Epithelial cell of proximal tubule (primary cell): ENCODE measurements at places on chromosomes 16 and 17.

DNA sequence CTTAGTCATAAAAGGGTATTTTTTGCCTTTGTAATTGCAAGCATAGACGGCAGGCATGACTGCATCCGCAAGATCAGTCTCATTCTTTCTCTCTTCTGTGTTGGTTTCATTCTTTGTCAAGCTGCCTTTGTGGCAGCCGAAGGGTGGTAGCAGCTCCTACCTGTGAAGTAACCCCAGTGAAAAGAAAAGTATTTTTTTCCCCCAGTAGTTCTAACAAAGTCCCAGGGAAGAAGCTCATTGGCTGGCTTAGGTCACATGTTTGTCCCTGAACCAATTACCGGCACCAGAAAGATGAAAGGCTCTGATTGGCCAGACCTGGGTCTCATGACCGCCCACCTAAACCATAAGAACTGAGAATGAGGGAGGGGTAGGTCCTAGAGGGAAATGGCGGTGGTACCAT, 110.7 kb downstream of the RAP1GAP2 start:
- no peak for DNase-seq

DNA sequence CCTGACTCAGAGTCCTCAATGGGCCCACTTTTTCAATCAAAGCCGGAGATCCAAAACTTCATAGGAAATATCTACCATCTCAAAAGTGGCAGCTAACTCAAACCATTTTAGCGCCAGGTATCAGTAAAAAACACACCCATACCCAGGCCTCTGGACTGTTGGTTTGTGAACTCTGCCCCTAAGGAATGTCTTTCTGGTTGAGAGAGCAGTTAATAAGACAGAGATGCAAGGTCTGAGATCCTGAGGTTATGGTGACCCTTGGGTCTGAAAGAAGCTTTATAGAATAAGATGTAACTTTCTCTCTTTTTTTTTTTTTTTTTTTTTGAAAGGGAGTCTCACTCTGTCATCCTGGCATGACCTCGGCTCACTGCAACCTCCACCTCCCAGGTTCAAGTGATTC, 350.5 kb downstream of the SOX9 start:
- DNase-seq: peak; percentile 53

GRCh38 chr17:19305761-19306159, 56.8 kb downstream of the B9D1 start:
- DNase-seq: no peak

GRCh38 chr16:10989559-10989958, 45.2 kb downstream of the CLEC16A start:
- DNase-seq: no peak

DNA sequence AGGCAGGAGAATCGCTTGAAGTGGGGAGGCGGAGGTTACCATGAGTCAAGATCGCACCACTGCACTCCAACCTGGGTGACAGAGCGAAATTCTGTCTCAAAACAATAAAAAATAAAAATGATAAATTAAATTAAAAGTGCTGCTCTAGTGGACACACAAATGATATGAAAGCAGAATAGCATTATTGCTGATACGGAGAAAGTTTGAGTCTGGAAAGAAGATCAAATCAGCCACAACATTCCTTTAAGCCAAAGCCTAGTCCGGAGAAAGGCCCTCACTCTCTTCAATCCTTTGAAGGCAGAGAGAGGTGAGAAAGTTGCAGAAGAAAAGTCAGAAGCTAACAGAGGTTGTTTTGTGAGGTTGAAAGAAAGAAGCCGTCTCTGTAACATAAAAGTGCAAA, 15.1 kb upstream of the CSF3 start:
- no peak for DNase-seq

DNA sequence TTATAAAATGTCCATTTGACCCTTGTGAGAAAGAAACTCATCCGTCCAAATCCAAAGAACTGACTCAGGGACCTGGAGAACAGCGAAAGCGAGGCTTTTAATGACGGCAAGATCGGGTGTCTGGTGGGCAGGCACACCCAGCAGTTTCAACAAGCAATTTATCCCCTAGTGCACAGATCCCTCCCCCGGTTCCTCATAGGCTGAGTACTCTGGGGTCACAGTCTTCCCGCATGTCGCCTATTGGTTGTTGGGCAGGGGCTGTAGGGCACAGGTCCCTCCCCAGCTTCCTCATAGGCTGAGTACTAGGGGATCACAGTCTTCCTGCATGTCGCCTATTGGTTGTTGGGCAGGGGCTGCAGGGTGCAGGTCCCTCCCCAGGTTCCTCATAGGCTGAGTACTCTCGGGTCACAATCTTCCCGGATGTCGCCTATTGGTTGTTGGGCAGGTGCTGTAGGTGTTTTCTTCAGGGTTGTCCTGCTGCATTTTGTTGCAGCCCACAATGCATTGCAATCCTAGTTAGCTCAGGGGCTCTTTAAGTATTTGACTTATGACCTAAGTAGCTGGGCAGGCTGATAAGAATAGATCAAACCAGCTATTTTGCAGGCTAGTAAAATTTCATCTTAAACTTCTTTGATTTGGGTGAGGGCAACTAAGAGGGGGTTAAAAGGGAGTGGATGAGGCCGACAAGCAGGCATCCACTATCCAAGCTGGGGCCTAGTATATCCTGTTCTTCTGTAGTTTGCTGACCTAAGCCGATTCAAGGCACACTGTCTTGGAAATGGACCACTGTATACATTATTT, 3.6 kb upstream of the UTS2R start:
- no peak for DNase-seq

DNA sequence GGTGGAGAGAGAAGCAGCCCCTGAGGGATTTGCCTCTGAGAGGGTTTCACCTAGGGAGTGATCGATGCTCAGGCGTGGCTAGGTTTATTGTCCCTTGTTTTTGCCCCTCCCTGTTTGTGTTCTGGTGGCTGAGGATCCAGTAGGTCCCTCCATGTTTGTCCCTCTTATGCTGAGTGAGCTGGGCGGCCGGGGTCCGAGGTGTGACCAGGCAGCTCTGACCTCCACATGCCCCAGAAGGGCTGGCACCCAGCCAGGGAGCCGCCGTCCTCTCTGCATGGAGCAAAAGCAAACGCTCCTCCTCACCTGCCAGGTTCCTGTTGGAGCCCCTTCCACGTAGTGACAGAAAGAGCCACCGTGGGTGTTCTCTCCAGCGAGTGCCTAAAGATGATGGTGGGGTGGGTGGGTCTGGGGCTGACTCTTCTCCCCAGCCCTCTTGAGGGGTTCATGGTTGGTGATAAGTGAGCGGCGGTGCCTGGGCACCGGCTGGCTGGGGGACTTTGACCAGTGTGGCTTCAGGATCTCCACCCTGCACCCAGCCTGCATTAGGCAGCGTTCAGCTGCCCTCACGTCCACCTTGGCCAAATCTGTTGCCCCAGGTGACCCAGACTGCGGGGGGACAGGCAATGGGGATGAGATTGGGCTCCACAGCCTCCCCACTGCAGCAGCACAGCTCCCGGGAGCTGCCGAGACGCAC, 14.1 kb upstream of the NUDT16L1 start:
- no peak for DNase-seq
